ENCODE measurements at places on chromosomes 4 and X.

- no peak for DNase-seq
Measured at GRCh38 chr4:138021139-138021830, 220.9 kb downstream of the SLC7A11 start.

GRCh38 chr4:13452927-13453579, 31.1 kb downstream of the RAB28 start:
- DNase-seq, result no peak

DNA sequence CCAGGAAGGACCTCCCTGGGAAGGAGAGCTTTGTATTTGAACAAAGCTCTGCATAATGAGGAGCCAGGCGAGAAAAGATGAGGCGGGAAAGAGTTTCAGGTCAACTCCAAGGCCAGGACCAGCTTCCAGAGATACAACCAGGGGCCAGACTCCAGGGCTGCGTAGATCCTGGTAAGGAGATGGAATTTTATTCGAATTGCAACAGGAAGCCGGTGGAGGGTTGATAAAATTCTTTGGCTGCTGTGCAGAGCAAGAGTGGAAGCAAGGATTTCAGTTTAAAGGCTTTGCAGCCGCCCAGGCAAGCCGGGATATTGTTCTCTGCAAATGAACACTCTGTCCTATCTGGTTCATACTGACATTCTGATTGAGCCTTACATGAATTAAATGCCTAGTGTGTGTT, 40.2 kb upstream of the CBR4 start:
- DNase-seq, result no peak

DNA sequence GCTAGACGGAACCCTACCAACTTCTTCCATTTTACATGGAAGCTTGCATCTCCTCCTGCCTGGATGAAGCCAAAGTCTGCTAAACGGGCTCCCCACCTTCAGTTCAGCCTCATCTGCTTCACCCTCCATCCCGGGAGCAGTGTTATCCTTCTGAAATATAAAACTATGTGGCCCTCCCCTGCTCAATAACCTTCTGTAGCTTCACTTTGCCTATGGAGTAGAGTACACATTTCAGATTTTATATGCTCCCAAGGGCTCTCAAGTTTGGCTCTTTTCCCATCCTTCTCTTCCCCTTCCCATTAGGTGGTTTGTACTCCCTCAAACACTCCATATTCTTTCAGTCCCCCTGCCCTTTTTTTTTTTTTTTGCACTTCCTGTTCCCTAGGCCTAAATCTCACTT, 115.9 kb upstream of the RAI2 start:
- DNase-seq, result no peak

GRCh38 chr4:69546134-69546765, 50.5 kb upstream of the UGT2B4 start:
- no peak for DNase-seq

GRCh38 chrX:13167481-13168231, 123.2 kb upstream of the FAM9C start:
- DNase-seq, result peak; percentile 81

GRCh38 chrX:70969635-70970481, 39.0 kb upstream of the SLC7A3 start:
- no peak for DNase-seq

GRCh38 chr4:82335043-82335442, 38.7 kb downstream of the HNRNPD start:
- DNase-seq, result no peak

DNA sequence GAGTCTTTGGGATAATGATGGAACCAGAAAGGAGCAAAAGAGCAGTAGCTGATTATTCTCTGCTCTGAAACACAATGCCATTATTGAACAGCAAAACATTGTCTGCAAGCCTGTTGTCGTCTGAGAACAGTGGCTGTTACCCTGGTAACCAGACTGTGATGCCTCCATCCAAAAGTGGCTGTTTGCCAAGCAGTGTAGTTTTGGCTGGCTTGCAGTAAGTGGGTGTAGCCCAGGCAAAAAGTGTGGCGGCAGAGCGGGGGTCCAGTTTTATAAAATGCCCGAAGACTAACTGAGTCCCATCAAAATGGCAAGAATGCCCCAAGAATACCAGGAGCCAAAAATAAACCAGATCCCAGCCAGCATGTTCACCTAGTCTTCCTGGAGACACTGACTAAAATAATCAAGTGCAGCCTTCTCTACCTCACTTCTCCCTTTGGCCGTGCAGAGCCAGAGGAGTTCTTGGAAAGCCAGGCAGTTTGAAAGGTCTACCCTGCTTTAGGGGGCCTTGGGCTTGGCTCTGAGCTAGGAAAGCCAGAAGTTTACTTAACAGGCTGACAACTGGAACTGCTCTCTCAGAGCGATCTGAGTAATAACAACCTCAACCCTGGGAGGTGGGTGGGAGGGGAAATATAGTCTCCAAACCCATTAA, 2.6 kb downstream of the PLP1 start:
- DNase-seq, result peak; percentile 53

- no peak for DNase-seq
Measured at GRCh38 chr4:36211084-36211483, 33.2 kb downstream of the ARAP2 start.

GRCh38 chr4:176054942-176055341, 10.7 kb upstream of the WDR17 start:
- no peak for DNase-seq

DNA sequence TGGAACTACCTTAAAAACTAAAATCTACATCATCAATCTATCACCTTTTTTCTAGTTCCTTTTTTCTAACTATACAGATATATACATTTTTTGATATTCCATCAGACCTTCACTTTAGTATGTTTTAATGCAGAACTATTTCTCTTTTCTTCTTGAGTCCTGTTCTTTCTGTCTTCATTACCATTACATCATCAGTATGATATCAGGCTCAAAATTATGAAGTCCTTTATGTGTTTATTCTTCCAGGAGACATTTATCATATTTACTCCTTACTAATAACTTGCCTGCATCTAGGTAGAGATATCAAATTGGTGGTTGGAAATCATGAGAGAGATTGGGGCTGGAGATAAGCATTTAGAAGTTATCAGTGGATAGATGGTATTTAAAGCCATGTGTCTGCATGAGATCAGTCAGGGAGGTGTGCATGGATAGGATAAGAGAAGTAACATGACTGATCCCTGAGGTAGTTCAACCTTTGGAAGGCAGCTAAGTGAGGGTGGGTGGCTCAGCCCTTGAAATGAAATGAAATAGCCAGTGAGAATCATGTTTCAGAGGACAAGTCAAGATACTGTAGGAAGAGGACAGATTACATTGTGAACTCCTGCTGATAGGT, 43.1 kb downstream of the MRPL1 start:
- DNase-seq, result no peak

- peak; percentile 21 for DNase-seq
Measured at GRCh38 chr4:28744066-28744465, 1883.4 kb downstream of the STIM2 start.

GRCh38 chr4:111537871-111538270, 607.4 kb upstream of the FAM241A start:
- peak; percentile 3 for DNase-seq

GRCh38 chr4:186255122-186255521, 10.9 kb upstream of the F11 start:
- DNase-seq, result no peak

- no peak for DNase-seq
Measured at GRCh38 chr4:15130441-15130840, 128.2 kb downstream of the CPEB2 start.

DNA sequence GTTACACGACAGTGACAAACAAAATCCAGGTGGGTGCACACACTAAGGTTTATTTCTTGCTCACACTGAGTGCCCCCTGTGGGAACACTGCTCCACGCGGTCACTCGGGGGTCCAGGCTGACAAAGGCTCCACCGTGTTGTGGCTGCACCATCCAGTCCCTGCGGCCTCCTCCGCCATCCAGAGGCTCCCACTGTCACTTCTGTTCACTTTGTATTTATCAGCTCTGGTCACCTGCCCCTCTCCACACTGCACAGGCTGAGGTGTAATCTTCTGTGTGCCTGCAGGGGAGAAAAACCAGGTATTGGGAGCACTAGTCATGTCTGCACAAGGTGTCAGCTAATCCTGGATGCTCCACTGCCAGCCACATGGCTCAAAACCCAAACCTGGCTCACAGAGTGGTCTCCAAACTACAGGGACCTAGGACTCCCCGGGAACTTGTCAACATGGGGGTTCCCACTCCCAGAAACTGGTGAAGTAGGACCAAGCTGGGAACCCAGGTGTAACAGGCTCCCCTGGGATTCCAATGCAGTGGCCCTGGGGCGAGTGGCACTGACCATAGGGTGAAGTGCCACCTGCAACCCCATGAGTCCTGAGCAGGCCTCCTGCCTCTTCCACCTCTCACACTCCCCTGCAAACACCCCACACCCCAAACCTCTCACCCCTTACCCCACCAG, 25.5 kb downstream of the HMX1 start:
- no peak for DNase-seq

DNA sequence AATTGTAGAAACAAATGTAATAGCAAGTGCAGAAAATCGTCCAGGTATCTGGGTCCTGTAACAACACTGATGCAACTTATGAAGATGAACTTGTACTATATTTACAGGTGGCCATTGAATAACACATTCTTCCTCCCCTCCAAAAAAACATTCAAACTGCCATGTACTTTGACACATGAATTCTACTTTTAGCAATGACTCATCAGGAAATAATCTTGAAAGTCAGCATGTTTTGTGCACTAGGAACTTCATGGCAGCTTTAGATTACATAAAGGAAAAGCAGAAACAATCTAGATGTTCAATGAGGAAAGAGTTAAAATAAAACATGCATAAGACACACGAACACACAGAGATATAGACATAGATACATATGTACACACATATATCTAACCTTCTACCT, 2.5 kb downstream of the PABPC1L2A start:
- DNase-seq, result no peak

GRCh38 chrX:102712216-102712966, at the start of gene GPRASP2:
TSS of gene GPRASP2 (plus strand) at chrX:102712448. CDS start at chrX:102714870, 2,422 bp downstream.
- DNase-seq, result peak; percentile 29

DNA sequence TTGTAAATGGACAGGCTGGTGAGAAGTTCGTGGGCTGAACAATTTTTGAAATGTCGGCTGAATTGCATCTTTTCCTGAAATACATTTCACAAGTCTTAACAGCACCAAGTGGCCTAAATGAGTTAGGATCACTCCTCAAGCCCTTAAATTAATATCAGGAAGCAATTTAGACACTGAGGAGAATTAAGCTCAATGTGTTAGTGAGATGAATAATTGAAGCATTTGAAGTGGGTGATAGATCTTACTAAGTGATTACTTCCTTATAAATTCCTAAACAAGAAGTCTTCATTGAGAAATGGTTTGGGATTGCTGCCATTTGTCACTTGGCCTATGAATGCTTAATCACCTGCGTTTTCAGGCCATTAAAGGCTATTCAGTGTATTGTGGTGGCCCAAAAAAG, 116.8 kb downstream of the NAA11 start:
- DNase-seq, result no peak

DNA sequence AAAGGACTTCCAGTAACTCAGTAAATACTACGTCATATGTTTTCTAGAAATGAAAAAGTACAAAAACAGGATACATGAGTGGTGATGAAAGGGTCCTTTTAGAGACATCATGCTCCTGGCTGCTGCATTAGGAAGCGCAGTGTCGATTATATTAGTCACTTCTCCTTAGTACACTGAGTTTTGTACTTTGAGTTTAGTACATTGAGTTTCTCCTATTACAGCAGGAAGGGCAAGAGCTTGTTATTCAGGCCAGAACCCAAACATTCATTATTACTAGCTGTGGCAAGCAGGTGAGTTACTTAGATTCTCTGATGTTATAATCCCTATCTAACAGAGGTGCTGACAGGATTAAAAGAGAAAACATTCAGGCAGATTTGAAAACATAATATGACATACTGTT, 21.3 kb downstream of the RPGR start:
- DNase-seq, result peak; percentile 84

DNA sequence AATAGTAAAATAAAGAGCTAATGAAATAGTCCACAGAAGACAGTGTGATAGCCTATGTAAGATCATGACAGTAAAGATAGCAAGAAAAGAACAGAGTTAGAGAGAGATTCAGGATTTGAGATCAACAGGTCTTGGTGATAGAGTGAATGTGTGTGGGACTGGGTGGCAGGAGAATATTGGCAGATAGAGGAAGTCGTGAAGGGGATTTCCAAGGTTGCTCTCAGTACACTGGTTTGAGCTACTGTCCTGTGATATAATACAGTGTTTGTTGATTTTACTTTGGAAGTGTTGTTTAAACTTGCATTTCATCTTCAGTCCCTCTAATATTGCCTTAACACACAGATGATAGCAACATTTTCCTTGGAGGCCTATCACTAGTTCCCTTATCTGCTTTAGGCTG, 44.1 kb downstream of the DTHD1 start:
- DNase-seq, result no peak

GRCh38 chr4:1590244-1590643, 93.9 kb downstream of the FAM53A start:
- no peak for DNase-seq

DNA sequence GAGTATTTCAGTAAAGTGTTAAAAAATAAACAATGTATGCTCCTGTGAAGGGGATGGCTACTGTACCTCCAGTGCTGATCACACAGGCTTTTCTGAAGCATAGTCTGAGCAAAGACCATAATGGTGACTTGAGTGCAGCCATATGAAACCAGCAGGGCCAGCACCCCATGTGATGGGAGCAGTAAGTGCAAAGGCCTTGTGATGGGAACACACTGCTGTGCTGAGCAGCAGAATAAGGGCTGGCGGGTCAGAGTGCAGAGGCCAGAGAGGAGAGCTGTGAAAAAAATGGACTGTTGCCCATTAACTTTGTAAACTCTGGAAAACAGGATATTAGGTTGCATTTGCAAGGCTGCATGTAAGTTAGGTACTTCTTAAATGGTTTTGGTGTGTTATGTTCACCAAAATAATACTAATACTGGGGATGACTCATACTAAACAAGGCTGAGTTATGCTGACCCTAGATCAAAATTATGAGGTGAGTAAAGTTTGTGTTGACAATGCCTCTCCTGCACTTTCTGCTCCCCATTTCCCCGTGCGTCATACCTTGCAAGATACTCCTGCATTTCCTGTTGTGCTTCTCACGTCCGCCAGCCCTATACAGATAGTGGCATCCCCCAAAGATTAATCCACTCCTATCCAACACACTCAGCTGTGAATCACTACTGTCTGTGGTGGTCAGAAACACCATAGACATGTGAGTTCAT, 67.0 kb upstream of the FAM9A start:
- DNase-seq, result peak; percentile 75

DNA sequence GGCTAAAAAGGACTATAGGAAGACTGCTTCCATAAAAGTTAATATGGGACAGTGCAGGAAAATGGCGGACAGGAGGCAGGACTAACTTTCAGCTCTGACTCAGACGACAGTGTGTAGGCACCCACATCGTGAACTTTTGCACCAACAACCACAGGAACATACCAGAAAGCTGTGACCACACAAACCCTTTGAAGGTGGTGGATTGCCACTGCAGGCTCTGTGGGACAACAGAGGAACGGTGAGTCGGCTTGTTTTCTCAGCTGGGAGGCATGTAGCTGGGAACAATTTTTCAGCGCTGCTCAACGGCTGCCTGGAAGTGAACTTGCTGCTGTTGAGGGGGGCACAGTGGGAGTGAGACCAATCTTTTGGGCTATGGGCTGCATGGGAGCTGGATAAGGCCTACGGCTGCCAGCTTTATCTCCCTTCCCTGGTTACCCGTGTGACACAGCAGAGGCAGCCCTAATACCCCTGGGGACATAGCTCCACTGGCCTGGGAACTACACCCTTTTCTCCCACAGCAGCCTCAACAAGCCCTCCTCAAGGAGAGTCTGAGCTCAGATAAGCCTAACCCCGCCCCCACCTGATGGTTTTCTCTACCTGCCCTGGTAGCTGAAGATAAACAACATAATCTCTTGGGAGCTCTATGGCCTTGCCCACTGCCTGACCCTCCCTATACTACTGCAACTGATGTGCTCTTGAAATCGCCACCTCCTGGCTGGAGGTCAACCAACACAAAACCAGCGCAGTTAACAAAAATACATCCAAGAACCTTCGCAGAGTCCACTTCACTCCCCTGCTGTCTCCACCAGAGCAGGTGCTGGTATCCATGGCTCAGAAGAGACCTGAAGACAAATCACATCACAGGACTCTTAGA, 1537.0 kb downstream of the C4orf33 start:
- no peak for DNase-seq
